ENCODE measurements at places on chromosomes 1 and 21.

GRCh38 chr1:241695246-241696171, 43.4 kb downstream of the WDR64 start:
- DNase-seq = no peak

DNA sequence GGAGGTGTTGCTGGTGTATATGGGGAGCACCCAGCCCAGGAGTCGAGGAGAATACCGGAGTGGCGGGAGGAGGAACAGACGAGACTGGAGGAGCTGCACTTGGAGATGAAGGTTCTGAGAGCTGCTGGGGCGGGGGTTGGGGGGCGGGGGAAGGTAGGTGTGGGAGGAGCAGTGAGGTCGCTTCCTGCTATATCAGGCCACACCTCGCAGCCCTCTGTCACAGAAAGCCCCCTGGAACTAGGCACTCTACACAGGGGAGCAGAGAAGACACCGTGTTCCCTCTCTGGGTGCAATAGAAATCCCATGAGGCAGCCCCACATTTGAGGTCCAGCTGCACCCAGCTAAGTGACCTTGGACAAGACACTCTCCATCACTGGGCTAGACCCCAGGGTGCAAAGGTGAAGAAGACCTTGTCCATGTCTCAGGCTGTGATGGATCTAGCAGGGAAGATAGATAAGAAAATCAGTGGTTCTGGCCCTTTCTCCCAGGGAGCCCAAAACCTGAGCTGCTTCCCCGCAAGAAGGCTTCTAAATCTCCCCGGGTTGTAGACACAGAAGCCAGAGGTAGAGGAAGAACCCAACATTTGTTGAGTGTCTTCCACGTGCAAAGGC, 155.8 kb upstream of the EDN2 start:
- no peak for DNase-seq

DNA sequence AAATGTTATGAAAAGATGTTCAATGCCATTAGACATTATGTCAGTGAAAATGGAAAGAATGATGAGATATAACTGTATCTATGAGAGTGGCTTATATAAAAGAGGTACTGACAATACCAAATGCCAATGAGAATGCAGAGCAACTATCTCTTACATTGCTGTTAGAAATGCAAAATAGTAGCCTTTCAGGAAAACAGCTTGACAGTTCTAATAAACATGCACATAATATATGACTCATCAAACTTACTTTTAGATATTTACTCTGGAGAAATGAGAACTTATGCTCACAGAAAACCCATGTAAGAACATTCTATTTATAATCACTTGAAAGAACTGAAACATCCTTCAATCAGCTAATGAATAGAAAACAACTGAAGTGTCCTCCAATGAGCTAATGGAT, 996.7 kb upstream of the ADGRL4 start:
- DNase-seq = no peak

GRCh38 chr1:11576109-11576875, 77.9 kb downstream of the FBXO2 start:
- DNase-seq = no peak

DNA sequence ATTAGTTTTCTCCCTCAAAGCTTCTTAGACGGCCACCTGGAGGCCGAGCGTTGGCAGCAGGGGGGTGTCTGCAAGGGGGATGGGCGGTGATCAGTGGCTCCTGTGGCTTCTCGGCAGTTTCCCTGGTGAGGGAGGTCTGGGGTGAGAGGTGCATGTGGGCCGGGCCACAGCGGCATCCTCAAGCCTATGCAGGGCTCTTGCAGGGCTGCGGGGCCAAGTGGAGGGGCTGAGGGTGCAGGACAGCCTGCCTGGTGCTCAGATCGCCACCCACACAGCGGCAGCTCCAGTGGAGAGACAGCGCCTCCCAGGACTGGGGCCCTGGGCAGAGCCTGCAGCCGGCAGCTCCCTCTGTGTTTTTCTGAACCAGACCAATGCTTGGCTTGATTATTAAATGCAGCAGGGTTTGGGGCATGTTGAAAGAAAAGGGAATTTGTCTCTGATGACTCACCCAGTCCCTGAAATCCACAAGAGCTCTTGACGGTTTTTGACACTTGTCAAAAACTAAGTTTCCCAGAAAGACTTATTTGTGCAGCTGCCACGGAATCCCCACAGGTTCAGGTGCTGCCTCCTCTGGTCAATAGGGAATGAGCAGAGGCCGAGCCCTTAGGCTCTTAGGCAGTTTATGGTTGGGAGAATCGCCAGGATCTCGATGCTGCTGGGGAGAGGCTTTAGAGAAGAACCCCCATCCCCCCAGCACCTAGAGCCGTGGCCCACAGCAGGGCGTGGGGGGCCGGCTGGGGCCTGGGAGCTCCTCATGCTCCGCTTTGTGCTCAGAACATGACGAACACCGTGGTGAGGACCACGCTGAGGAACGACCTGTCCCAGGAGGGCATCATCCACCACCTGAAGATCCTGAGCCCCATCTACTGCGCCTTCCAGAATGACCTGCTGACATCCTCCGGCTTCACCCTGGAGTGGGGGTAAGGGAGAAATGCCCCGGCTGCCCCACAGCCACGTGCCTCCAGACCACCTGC, 54.7 kb downstream of the UMODL1 start:
- no peak for DNase-seq

DNA sequence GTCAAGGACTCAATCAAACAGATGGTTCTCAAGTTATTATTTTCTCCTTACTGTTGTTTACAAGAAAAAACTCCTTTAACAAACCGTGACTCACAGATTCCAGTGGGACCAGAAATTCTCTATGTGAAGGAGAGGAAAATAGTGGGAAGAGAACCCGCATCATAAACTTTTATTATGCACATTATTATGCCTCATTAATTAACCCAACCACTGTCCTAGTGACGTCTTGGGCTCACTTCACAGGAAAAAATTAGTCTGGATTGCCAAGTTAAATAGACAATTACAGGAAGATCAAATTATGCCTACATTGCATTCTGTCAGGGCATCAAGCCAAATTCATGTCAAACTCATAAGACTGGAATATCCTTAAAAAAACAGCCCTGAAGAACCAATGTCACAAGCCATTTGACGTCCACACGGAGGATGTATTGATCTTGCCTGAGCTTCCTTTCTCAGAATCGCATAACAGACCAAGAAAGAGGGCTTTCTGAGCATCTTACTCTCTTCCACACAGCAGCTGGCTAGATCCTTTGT, 347.8 kb downstream of the DUSP10 start:
- no peak for DNase-seq

DNA sequence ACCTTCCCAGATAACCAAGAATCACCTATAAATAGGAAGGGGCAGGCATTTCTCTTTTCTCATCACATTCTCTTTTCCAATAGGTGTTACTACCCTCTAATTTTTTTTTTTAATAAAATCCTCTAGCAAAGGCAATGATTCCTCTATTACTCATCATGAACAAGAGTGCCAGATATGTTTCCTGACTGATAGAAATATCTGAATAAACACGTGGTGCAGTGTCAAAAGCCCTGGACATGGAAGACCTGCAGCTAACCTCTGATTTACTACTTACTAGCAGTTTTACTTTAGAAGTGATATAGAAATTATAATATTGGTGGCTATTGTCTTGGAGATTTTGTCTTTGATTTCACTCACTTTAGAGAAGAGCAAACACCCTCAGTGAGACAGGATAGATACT, 194.6 kb upstream of the SAMSN1 start:
- DNase-seq = no peak

DNA sequence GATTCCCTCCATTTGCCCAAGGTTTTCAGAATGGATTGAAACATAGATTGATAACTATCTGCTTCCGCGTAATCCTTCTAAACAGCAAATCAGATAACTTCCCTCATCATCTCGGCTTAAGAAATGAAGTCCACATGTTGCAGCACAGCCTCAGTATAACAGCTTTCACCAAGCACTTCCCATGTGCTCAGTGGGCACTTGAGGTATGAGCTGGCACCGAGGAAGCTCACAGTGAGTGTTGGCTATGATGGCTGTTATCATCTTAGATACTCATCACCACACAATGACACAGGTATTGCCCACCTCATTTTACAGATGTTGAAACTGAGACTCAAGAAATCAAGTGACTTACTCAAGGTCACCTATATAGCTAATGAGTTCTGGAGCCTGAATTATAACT, 43.2 kb downstream of the RCSD1 start:
- no peak for DNase-seq

DNA sequence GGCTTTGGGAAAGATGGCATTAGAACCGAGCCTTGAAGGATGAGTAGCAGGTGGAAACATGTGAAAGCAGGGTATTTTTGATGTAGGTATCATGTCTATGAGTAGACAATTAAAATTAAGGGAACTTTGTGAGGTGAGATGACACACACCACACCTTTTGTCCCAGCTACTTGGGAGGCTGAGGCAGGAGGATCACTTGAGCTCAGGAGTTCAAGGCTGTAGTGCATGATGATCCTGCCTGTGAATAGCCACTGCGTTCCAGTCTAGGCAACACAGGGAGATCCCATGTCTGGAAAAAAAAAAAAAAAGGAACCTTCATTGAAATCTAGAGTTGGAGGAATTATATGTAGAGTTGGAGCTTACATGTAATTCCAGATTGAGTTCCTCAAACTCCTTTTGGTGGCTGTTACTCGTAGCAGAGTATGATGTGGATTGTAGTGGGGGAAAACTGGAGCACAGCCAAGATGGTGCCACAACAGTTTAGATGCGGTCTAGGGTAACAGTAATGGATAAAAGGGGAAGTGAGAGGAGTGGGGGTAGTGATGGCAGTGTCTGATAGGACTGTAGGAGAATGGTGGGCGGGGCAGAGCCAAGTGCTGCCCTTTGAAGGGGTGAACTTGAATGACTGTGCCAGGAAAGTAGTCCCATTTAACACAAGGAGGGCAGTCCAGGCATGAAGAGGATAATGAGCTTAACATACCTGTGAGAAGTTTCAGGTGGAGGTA, 17.4 kb downstream of the AK4 start:
- DNase-seq = no peak

DNA sequence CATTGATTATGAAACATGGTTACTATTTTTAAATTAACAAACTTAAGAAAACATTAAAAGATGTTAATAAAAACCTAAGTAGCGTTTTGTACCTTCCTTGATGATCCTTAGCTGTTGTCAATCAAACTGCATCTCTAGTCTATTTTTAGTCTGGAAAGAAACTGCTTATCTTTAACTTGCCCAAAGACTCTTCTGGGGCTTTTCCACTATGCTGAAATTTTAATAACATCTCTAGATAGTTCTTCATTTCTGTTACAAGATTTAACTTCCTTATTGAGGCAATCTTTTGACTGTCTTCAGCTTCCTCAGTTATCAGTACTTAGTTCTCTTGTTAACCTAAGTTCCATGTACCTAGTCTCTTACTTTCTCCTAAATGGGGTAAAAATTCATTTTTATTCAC, 135.9 kb upstream of the HMCN1 start:
- DNase-seq = no peak

- no peak for DNase-seq
Measured at GRCh38 chr1:17538010-17538409, 1.5 kb upstream of the ARHGEF10L start.

GRCh38 chr21:17793246-17794123, 25.7 kb downstream of the C21orf91 start:
- no peak for DNase-seq

GRCh38 chr21:18917622-18918021, 514.0 kb upstream of the TMPRSS15 start:
- DNase-seq = no peak

- DNase-seq = no peak
Measured at GRCh38 chr1:24984300-24984699, 54.2 kb upstream of the RUNX3 start.

GRCh38 chr1:227357171-227357926, 39.1 kb upstream of the CDC42BPA start:
- no peak for DNase-seq

- DNase-seq = no peak
Measured at GRCh38 chr1:31776032-31776431, 11.9 kb upstream of the ADGRB2 start.

DNA sequence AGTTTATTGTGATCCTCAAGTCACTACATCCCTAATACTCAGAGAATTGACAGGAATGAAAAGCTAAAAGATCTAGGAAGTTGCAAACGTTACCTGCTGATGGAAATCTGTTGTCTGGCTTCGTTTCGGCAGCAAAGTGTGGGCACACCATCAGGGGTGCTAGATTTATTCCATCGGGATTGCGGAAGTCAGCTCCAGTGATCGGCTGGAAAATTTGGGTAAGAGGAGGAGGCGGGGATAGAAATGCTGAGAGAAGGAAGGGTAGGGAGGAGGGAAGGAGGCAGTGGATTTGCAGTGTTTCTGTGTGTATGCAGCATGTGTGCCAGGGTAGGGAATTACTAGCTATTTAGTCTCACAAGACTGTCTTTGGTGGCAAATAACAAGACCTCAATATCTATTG, at the start of gene CTSK:
TSS of gene CTSK (minus strand) at position 140 of the 400 bp plus-strand sequence. CDS start 1,455 bp downstream, outside the sequence.
- no peak for DNase-seq

DNA sequence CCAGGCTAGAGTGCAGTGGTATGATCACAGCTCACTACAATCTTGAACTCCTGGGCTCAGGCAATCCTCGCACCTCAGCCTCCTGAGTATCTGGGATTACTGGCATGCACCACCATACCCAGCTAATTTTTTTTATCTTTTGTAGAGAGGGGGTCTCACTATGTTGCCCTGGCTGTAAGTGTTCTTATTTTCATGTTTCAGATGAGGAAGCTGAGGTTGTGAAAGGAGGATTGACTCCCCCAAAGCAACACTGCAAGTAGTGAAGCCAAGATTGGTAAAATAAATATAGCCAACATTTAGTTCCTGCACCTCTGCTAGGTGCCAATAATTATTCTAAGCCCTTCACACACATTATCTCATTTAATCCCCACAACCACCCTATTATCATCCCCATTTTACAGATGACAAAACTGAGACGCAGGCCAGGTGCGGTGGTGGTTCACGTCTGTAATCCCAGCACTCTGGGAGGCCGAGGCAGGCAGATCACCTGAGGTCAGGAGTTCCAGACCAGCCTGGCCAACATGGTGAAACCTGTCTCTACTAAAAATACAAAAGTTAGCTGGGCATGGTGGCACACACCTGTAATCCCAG, 2.1 kb downstream of the PMVK start:
- DNase-seq = no peak

DNA sequence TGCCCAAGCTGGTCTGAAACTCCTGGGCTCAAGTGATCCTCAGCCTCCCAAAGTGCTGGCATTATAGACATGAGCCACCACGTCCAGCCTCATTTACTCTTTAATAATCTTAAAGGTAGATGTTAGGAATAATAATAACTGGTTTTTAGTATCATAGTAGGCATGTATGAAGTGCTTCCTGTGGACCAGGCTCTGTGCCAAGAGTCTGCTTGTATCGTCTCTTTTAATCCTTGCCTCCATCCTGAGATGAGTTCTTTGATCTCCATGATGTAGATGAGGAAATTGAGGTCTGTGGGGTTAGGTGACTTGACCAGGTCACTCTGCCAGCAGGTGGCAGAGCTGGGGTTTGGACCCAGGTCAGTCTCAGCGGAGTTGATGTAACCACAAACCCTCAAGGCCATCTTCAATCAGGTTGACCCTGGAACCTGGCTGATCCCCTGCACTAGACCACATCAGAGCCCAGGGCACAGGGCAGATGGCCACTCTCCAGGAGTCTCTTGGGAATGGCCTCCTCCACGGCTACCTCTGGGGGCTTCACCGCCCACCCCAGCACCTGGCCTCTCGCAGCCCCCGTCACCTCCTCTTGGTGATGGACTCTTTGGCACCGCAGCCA, 11.3 kb downstream of the EFHD2 start:
- DNase-seq = no peak
